Stimulated activated CD8-positive, alpha-beta memory T cell treated with anti-CD3 and anti-CD28 coated beads, Interleukin-2, amount 100 ng/mL, for 48 hours (primary cell): ENCODE measurements at places on chromosomes 6 and 20.

- DNase-seq: peak; percentile 53
Observed at GRCh38 chr6:28673787-28674671, 148.3 kb downstream of the GPX5 start.

- DNase-seq: no peak
Observed at GRCh38 chr6:102415891-102416290, 1022.4 kb downstream of the GRIK2 start.

- DNase-seq: no peak
Observed at GRCh38 chr20:14521016-14521415, 183.6 kb upstream of the FLRT3 start.

- DNase-seq: no peak
Observed at GRCh38 chr6:137218473-137218916, 690 bp downstream of the IFNGR1 start.

DNA sequence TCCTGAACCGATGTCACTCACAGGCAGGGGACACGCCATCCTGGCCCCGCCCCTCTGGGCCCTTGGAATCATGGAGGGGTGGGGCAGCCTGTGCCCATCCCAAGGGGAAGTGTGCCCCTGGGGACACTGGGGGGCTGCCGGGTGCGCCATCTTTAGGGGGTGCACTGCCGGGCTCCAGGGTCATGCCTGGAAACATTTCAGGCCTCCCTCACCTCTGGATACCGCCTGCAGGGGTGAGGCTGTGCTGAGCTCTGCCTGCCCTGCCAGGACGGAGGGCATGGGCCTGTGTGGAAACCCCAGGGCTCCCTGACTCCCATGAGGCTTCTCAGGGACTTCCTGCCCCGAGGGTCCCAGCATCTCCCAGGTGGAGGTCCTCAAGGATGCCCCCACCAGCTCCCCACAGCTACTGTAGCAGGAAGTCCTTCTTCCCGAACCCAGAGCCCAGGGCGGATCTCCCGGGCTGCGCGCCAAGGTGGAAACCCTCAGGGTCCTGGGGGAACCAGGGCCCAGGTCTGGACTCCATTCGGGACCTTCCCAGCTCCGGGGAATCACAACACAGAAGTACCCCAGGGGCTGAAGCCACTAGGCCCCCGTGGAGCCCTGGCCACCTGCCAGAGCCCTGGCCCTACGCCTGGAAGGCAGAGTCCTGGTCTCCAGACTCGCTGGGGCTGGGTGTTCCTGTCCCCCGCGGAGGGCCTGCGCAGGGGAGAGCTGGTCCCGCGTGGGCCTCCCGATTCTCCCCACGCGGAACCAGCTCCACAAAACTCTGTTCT, 15.6 kb downstream of the CHRNA4 start:
- DNase-seq: no peak

- DNase-seq: no peak
Observed at GRCh38 chr20:25195962-25196785, 662 bp downstream of the ENTPD6 start.

- no peak for DNase-seq
Observed at GRCh38 chr20:32820698-32821377, 1.1 kb downstream of the MAPRE1 start.

DNA sequence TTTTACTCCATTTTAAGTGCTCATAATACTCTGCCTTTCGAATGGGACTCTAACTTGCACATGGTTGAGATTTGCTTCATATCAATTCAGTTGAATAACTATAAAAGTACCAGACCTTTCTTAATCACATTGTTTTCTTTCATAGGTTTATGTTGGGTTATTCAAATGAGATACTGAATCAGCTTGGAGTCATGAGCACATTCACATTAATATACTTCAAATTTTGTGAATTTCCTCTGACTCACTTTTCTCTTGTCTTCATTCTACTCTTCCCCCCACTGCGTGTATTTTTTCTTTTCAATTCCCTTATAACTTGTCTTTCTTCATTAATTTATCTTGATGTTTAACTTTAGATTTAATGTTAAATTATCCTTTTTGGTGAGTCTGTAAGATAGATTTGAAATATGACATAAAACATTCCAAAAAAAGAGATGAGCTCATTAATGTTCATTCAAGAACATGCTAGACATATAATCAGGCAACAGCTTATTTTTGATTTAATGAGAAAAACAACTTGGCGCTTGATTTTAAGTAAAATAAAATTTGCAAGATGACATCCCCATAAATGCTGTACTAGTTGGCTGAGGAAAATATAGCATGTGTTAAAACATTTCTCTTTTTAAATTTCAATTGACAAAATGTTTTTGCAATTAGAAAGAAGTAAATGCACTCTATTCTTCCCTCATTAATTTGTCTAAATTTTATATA, 736.0 kb downstream of the CD109 start:
- no peak for DNase-seq

- no peak for DNase-seq
Observed at GRCh38 chr20:63435552-63435951, 36.9 kb downstream of the KCNQ2 start.

DNA sequence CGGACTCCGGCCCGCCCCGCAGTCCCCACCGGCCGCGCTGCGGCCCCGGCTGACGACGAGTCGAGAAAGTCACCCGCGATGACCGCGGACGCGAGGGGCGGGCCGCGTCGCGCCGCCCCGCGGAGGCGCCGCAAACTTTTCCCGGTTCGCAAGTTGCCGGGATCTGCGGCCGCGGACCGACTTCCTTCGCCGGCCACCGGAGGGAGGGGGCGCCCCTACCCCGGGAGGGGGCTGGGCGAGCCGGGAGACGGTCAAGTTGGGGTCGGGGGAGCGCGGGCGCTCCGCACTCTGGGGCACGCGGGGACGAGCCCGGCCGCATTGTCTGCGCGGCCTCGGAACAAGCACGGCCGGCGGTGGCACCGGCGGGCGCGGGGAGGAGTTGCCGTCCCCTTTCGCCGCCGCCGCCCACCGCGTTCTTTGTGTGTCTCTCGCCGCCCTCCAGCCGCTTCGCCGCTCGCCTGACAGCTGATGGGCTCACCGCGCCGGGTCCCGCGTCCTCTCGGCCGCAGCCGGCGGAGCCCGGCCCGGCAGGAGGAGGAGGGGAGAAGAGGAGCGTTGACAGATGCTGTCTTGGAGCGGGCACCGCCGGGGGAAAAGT, 131.6 kb downstream of the OGFRL1 start:
- DNase-seq: no peak

- no peak for DNase-seq
Observed at GRCh38 chr20:40930561-40930960, 98.1 kb upstream of the TOP1 start.

DNA sequence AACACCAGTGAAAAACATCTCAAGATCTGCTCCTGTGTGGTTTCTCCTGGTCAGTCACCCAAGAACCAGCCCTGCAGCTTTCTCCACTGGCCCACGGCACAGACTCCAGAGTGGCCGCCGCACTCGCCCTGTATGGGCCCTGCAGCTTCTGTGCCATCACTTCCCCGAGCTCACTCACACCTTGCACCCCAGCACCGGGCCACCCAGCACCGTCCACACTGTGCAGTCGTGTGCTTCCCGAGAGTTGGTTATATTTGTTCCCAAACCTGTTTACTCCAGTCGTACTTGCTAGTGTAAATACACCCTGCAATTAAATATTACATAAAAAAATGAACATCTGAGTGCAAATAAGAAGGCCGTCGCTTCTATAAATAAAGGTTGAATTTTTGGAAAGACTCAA, 341.7 kb downstream of the CDH26 start:
- no peak for DNase-seq

- peak; percentile 25 for DNase-seq
Observed at GRCh38 chr6:41039060-41039998, at the start of gene UNC5CL. Gene UNC5CL, minus strand, starts transcription at chr6:41039221. Its CDS starts 4,147 bp downstream, at chr6:41035074.

- no peak for DNase-seq
Observed at GRCh38 chr6:125224231-125224861, 70.8 kb downstream of the TPD52L1 start.

DNA sequence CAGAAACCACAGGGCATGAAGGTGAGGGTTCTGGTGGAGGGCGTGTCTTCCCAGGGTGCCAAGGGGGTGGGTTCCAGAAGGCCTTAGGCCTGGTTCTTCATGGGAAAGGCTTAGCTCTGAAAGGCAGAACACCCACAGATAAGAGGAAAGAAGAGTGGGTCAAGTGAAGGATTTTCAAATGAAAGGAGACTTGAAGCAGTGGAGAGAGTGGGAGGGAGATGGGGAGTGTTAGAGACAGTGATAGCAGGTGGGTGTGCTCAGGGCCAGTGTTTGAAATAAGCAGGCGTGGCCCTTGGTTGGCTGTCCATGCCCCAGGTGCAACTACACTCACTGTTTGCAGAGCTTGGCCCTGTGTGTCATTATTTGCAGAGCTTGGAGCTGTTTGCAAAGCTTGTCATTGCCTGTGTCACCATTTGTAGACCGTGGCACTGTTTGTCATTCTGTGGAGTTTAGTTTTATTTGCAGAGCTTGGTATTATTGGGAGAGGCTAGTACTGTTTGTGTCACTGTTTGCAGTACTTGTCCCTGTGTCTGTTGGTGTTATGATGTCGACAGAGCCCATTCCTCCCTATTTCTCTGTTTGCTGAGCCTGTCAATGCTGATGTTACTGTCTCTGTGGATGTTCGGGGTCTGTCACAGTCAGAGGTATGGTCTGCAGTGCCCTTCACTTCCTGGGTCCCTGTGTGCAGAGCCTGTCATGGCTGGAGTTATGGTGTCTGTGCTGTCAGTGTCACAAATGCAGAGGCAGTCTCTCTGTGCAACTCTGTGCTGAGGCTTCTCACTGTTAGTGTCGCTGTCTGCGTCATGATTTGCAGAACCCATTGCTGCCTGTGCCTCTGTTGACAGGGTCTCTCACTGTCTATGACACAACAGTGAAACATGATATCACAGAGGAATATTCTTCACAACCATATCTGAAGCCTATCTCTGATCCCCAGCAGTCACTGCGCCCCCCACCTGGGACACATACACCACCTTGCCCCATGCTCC, 127.7 kb upstream of the LRFN2 start:
- no peak for DNase-seq

- DNase-seq: no peak
Observed at GRCh38 chr20:11186301-11187008, 512.7 kb upstream of the JAG1 start.

DNA sequence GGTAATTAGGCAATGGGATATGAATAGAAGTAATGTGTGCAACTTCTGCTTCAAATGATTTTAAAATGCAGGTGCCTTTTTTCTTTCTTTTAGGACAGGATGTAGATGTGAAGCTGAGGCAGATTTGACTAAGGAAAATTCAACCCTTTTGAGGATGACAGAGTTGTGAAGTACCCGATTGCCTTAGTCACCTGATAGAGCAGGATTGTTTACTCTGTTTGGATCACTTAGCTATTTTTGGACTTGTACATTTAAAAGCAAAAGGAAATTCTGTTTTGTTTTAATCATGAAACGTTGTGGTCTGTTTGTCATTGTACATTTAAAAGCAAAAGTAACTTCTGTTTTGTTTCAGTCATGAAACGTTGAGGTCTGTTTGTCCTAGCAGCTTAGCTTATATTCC, 143.4 kb downstream of the FAM83B start:
- DNase-seq: no peak

GRCh38 chr6:32854376-32855178, 585 bp downstream of the PSMB9 start:
- no peak for DNase-seq

DNA sequence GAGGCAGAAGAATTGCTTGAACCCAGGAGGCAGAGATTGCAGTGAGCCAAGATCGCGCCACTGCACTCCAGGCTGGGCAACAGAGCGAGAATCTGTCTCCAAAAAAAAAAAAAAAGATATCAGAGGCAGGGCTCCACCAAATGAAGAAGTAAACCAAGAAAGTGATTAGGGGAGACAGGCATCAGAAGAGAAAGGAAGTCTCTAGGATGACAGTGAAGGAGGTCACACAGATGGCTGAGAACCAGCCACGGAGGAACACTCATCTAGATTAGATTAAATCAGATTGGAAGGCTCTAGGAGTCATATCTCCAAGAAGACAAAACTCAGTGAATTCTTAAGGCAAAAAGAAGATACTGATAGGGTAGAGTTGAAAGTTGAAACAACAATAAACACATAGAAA, 102.2 kb upstream of the CCDC28A start:
- no peak for DNase-seq

DNA sequence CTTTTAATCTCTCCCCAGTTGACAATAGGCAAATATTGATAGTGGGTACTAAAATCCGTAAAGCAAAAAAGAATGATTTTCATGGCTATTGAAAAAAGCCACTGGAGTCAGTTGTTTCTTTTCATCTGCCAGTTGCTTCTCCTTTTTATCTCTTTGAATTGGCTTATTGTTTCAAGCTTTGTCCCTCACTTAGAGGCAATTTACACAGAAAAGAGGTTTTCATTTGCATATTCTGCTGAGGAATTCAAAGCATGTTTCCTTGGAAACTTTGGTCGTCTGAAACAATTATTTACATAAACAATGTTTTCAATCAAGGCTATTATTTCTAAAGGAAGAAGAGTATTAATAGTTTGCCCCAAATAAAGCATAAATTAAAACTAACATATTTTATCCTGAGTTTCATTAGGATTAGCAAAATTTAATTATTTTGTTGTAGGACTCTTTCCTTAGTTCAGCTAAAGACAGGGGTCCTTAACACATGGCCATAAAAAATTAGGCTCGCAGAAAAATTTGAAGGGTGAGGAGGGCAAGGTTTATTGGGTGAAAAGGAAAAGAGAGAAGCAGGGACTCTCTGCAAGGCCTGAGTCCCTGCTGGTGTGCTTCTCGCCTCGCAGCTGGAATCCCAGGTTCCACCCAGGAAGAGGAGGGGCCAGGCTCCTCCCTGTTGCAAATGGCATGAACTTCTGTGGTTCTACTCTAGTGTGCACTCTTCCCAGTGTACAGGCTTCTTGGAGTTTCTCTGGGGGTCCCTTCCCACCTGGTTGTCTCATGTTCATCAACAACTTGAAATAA, 138.8 kb upstream of the LAMA2 start:
- no peak for DNase-seq

- DNase-seq: no peak
Observed at GRCh38 chr20:49691818-49692568, 21.7 kb downstream of the B4GALT5 start.

GRCh38 chr6:43644940-43645612, at the start of gene RSPH9:
Gene RSPH9, plus strand, starts transcription at chr6:43645036. Its CDS starts 63 bp downstream, at chr6:43645099.
- DNase-seq: peak; percentile 48

- DNase-seq: no peak
Observed at GRCh38 chr20:44660581-44660980, 9.1 kb upstream of the ADA start.

DNA sequence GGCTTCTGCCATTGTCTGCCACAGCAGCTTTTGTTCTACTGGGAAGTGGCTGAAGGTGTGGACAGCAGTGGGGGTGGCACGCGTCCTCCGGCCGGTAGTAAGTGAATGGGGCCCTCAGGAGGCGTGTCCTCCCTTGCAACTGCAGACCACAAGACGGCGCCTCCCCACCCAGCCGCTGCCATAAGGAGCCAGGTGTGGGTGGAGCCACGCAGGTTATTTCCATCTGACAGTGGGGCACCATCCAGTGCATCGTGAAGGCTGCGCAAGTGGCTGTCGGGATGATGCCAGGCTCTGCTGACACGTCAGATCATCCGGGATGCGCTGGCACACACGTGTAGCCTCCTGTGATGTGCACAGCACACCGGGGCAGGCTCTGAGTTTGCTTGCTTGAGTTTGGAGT, 379.7 kb downstream of the CDH4 start:
- no peak for DNase-seq

- no peak for DNase-seq
Observed at GRCh38 chr20:44433751-44434538, 41.7 kb upstream of the TTPAL start.
